ENCODE measurements at places on chromosomes 4 and X.

- DNase-seq, result no peak
Observed at GRCh38 chr4:85555206-85555605, 80.3 kb downstream of the ARHGAP24 start.

GRCh38 chr4:150056569-150056968 lies 21.7 kb upstream of the DCLK2 start:
- no peak for DNase-seq

GRCh38 chr4:102493257-102493656 lies 7.9 kb upstream of the NFKB1 start:
- DNase-seq, result no peak

DNA sequence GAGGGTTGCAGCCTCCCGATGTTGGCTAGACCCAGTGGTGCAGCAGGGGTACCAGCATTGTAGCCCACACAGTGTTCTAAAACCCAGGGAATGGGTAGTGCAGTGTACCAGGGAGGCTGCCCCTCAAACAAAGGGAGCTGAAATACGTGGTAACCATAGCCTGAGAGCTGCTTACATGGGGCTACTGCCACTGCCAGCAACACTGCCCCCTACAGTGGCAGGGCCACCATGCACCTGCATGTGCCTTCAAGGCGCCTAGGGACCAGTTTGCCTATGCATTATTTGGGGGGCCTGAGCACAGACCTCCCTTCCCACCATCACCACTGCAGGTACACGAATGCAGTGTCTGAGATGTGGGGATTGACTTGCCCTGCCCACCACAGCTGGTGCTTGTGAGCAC lies 21.0 kb upstream of the BMP15 start:
- no peak for DNase-seq

- DNase-seq, result peak; percentile 57
Observed at GRCh38 chr4:123977641-123978081, 581.1 kb downstream of the SPRY1 start.

DNA sequence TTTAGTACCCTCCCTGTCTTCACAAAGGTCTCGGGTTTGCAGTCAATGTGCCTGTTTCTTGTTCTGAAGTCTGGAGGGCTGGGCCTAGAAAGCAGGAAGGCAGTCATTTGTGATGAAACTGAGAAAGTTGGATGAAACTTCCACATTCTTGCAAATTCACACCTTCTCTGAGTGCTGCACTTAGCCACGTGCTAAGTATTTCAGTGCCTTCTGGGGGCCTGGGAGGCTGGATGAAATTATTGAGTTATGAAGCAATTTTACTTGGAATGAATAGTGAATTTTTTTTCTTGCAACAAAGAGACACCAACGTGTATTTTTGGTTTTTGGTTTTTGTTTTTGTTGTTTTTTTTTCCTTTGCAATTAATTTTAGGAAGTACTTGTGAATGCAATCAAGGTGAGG lies 71.2 kb downstream of the MSX1 start:
- DNase-seq, result no peak

- DNase-seq, result no peak
Observed at GRCh38 chr4:24965627-24966026, 52.8 kb upstream of the CCDC149 start.

- DNase-seq, result no peak
Observed at GRCh38 chr4:37628977-37629609, 57.1 kb downstream of the RELL1 start.

- DNase-seq, result no peak
Observed at GRCh38 chrX:142978130-142978684, 47.5 kb upstream of the SPANXN4 start.

DNA sequence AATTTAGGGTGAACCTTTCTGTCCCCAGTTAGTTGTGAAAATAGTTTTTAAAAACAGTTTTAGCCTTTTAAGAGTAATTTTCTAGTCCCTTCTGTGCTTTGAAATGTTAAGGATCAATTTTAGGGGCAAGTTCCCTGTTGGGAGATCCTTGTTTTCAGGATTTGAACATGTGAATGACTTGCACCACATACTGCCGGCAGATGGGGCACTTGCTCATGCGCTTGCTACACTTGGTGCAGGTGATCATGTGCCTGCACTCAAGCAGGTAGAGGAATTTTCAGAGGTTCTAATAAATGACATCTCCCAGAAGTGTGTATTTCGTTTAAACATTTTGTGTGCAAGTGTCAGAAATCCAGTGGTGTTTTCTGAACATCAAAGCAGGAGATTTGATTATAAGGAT lies 195.9 kb downstream of the CHM start:
- peak; percentile 1 for DNase-seq

- no peak for DNase-seq
Observed at GRCh38 chr4:14180983-14181601, 553.6 kb upstream of the BOD1L1 start.

DNA sequence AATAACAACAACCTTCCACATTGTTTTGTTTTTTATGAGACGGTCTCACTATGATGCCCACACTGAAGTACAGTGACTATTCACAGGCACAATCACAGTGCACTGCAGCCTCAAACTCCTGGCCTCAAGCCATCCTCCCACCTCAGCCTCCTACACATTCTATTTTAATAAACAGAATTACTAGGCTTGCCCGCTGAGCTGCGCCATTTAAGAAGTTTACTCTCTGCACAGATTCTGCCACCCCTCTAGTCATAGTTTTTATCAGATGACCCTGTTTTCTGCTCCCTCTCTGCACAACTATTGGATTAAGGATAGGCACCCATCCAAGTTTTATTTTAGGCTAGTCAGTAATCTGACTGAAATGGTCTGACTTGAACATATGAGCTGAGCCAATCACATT lies 11.3 kb upstream of the COX18 start:
- no peak for DNase-seq

DNA sequence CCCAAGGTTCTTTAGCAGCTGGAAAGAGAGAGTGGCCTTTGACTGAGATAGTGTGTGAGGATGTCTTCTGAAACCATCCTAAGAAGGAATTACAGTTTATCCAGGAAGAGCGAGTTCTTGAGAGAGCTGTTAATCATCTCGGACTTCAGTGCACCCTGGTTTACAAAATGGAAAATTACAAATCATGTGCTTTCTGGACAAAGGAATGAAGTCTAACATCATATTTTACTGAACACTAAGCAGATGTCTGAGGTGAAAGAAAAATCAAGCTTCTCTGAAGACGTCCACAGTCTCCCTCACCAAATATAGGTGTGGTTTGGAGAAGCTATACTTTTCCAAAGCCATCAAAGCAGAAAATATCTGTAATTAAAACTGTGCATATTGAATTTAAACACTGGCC lies 30.8 kb upstream of the CYP2U1 start:
- no peak for DNase-seq

- no peak for DNase-seq
Observed at GRCh38 chr4:15958562-15958961, 4.4 kb downstream of the FGFBP2 start.

- DNase-seq, result peak; percentile 38
Observed at GRCh38 chr4:112142182-112142581, 3.1 kb upstream of the FAM241A start.

DNA sequence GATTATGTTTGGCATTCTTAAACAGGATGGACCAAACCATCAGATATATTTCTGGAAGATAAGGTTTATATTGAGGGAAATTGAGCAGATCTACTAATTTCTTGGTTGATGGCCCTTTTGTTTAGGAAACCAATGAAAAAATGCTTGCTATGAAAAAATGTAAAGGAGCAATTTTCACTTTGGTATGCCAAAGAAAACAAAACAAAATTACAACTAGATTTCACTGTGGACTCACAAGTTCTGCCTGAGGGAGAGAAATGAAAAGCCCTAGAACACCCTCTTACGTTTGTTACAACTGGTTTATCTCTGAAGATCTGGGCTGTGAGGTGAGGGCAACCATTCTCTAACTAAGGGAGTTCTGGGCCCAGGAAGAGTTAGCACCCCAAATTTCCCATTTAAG lies 122.5 kb upstream of the IL15 start:
- DNase-seq, result no peak

Measured in eye (tissue), 1 donor.